ENCODE measurements at places on chromosomes 5 and 9.

- no peak for DNase-seq
These were observed 45.3 kb upstream of the DPYSL3 start for GRCh38 chr5:147555176-147555575.

DNA sequence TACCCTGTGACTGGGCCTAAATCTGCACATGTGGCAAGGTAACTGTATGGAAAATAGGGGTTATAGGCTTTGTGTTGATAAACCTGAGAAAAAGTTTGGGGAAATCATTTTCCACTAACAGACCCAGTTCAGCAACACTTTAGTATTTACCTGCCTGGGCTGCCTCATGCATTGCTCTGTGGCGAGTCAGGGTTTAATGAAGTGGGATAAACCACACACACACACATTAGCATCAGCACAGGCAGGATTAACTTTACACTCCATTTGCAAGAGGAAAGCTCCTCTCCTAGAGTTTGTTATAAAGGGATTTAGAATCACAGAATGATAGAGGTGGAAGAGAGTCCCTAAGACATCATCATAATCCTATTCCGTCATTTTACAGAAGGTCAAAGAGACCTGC, 20.0 kb upstream of the ZCCHC7 start:
- DNase-seq = no peak

DNA sequence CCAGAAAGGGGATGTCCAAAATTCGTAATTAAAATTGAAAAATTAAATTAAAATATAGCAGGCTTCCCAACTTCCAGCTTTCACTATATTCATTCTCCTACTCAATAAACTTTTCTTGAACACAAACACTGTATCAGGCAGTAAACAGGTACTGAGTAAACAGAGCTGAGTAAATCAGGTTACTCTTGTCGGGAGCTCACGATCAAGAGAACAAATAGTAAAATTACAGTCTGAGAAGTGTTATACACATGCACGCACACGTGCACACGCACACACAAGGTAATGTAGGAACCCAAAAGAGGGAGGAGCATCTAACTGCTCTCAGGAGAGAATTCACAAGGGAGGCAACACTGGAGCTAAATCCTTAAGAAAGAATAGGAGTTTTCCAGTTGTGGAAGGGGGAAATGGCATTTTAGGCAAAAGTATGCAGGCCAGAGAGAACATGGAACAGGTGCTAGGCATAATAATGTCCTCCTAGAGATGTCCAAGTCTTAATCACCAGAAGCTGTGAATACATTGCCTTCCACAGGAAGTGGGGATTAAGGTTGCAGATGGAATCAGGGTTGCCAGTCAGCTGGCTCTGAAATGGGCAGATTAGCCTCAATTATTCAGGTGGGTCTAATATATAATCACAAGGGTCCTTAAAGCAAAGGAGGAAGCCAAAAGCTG, 598.8 kb upstream of the BRINP1 start:
- DNase-seq = no peak

DNA sequence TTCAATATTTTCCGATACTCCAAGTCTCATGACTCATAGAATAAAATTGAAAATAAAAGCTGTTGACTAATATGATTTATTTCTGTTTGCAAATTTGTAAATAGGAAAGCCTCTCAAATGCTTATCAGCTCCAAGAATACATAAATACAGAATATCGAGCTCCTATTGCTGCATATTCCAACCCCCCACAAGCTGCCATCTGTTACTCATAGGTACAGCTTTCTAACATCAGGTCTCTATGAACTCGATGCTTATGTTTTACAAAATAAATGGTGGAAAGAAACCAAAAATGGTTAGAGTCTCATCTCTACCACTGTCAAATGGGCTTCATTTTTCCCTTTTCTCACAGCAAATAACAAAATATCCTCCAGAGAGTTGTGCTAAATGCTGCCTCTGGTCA, 631.6 kb upstream of the CDH18 start:
- no peak for DNase-seq

GRCh38 chr5:135375040-135375793, 23.8 kb downstream of the MACROH2A1 start:
- DNase-seq = no peak

Measured in HepG2 (cell line).